ENCODE measurements at places on chromosomes 13 and 19.

GRCh38 chr13:113437408-113438010, 15.8 kb downstream of the ADPRHL1 start:
- ATAC-seq = no peak

GRCh38 chr19:39410017-39410830, 2.2 kb upstream of the PLEKHG2 start:
- peak; percentile 6 for ATAC-seq

DNA sequence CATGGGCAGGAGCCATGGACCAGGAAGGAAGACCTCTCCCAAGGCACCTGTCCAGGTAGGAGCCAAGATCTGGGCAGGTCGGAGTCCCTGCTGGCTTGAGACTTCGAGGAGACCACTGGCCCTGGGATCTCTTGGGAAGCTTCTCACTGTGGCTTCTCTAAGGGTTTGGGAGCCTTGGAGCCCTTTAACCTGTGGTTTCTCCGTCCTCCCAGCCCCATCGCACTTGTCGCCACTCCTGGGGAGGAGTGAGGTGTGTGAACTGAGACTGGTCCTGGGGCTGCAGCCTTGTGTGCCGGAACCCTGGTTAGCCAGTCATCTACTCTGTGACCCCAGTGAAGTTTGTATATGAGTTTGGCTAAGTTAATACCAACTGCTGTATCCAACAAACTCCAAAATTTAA, 8.2 kb downstream of the ZNF805 start:
- ATAC-seq = no peak

GRCh38 chr19:32246006-32246405, 99.4 kb upstream of the ZNF507 start:
- ATAC-seq = no peak

- no peak for ATAC-seq
These were observed 92.7 kb upstream of the GPR12 start for GRCh38 chr13:26853323-26853722.

GRCh38 chr13:95236774-95237173, 64.5 kb downstream of the ABCC4 start:
- ATAC-seq = no peak

DNA sequence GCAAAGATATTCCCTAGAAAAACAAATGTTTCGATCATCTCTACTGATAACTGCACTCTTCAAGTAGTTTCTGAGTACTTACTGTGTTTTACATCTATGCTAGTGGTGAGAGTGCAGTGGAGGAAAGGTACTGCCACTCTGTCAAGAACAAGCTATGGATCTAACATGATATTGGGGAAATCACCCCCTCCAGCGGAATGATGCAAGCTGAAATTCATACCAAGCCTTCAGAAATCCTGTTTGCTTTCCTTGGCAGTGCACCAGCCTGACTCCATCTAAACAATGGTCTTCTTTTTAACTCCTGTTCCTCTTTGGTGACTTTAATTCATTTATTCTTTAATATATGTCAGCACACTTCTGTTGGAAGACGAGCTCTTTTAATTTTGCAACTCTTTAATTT, 238.0 kb downstream of the PCDH9 start:
- ATAC-seq = no peak

GRCh38 chr19:50381881-50382729, 2.0 kb upstream of the POLD1 start:
- no peak for ATAC-seq

DNA sequence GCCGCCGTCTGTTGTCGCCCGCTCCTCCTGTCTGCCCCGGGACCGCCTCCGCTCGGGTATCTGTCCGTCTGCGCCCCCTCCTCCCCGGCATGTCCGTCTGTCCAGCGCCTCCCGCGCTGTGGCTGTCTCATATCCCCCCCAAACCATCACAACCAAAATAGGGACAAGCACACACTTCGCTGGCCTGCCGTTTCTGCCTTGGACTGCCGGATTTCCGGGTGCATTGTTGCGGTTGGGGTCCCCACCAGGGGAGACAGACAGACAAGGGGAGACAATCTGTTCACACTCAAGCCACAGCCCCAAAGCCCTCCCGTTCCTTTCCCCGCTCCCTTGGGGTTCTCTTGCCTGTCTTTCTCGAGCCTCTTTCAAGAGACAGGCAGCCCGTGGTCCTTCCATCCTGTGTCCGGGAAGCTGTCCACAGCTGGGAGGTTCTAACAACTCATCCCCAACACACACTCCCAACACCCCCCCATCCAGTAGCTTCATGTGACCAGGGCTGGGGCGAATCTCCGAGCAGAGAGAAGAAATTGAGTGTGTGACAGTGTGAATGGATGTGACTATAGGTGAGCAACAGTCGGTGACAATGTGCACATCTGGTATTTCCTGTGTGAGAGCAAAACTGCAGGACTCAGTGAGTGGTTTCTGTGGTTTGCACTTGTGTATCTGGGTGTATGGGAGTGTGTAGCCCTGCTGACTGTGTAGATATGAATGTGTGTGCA, 16.5 kb upstream of the FOSB start:
- peak; percentile 52 for ATAC-seq

DNA sequence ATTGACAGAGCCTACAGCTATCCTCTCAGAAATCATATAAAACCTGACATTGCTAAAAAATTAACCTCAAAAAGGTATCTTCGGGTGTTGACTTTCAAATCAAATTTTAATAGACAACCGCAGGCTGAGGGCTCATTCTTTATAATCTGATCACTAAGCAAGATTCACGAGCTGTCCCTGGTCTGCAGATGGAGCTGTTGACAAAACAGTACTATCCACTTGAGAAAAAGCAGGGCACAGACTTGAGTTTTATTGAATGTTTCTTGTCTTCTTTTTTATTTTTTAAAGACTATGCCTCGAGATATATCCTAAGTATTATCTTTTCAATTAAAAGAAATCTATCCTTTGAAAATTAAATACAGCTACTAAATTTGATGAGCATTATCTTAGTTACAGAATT, 540.5 kb downstream of the PCDH9 start:
- ATAC-seq = no peak

- no peak for ATAC-seq
These were observed 379.9 kb upstream of the PCDH20 start for GRCh38 chr13:61795580-61795979.

DNA sequence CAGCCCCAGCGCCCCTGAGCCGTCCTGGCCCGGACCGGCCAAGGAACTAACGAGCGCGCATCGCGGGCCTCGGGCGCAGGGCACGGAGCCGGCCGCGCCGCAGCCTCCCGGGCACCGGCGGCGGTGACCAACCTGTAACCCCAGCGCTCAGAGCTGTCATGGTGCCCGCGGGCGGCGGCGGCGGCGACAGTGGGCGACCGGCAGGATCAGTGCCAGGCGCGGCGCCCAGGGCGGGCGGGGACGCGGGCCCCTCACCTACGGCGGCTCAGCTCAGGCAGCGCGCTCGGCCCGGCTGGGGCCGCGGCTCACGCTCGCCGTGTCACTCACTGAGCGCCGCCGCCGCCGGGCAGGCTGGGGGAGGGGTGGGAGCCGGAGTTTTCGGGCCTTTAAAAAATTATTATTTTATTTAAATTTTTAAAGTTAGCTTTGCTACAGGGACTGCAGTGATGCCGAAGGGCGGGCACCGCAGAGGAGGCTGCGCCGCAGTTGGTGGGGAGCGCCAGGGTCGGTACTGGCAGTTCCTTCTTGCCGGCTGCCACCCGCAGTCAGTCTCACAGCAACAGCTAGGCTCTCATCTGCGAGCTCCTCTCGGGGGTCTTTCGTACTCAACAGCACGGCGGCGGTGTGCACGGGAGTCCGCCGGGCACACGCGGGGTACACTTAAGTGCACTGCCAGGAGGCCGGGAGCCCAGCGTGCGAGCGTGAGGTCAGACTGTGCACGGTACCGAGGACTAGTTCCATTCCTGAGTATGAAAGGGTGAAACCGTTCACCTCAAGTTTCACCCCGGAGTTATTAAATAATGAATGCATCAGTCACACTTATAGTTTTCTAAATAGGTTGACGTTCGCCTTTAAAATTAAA, at the start of gene NALCN:
NALCN (minus strand) TSS at position 328 of the 862 bp plus-strand sequence. CDS start 17,382 bp downstream, outside the sequence.
- ATAC-seq = peak; percentile 32

DNA sequence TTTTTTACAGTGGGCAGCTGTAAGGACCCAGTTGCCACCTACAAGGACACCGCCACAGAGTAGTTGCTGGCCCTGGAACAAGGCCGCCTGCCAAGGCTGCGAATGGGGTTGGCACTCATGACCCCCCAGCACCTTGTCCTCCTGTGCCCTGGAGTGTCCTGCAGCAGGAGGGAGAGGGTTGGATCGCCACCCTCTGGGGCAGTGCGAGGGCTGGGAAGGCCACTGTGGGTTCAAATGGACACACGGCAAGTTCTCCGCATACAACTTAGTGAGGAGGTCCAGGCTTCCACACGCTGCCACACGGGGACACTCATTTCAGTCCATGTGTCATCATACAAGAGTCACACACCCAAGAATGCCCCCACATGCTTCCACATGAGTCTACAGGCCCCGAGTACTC, 978 bp downstream of the KLK8 start:
- ATAC-seq = no peak

- ATAC-seq = no peak
These were observed 3.2 kb upstream of the TMEM190 start for GRCh38 chr19:55373306-55373992.

GRCh38 chr19:2976609-2977000, 759 bp upstream of the TLE6 start:
- ATAC-seq = no peak

- no peak for ATAC-seq
These were observed 15.6 kb downstream of the SMIM24 start for GRCh38 chr19:3464587-3465235.

DNA sequence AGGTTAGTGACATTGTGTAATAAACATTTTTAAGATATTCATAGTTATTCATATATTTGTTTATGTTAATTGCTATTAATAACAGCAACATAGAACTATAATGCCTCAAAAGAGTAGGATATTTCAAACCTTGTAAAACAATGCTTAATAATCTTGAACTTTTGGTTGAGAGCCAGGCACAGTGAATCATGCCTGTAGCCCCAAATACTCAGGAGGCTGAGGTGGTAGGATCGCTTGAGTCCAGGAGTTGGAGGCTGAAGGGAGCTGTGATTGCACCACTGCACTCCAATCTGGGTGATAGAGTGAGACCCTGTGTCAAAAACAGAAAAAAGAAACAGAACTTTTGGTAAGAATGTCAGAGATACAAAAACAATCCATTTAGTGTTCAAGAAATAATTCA, 213.9 kb upstream of the SLITRK1 start:
- ATAC-seq = no peak

- ATAC-seq = peak; percentile 84
These were observed 1.2 kb downstream of the CGB7 start for GRCh38 chr19:49056101-49056901.

DNA sequence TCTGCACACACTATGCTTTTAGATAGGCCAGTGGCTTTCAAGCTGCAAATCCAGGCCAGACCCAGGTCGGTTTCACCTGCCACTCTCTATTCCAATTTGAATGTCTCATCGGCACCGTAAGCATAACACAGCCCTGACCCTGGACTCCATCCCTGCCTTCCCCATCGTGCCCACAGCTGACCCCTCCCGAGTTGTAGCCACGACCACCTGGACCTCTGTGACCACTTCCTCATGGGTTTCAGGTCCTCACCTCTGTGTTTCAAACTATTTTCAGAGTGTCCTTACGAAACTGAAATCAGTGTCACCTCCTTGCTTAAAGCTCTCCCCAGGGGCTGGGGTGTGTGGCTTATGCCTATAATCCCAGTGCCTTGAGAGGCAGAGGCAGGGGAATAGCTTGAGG, 9.0 kb upstream of the HSH2D start:
- ATAC-seq = no peak

- peak; percentile 17 for ATAC-seq
These were observed 6.5 kb upstream of the SCEL start for GRCh38 chr13:77528834-77529500.

GRCh38 chr19:14476673-14477401, 1.7 kb upstream of the PTGER1 start:
- no peak for ATAC-seq

DNA sequence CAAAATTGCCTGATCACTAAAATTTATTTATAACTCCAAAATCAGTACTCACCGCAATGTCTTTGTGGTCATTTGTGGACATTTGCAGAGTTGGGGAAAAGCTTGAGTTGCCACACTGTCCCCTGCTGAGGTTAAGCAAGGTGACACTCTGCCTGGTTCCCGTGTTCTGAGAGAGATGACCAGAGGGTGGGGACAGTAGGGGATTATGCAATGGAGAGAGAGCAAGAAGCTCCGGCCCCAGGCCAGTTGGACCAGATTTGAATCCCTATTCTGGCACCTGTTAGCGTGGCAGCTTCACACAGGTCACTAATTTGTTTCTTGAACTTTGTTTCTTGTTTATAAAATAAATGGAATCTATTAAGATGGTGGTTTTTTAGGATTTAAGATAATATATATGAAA, 17.8 kb downstream of the ERCC5 start:
- ATAC-seq = no peak

DNA sequence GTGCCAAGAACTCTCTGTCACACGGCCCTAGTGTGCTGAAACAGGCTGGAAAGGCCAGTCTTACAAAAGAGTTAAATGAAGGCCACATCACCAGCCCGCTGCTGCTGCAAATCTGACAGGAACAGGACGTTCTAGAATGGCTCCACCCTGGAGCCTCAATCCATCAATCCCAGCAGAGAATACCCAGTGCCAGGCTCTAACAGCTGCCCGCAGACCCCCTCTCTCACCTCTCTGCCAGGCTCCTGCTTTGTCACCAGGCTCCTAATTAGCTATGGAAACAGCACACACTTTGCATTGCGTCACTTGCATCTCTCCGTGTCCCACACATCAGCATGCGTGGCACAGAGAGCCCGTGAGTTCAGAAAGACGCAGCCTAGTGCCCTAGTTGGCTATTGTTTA, 314.1 kb downstream of the FOXO1 start:
- no peak for ATAC-seq

GRCh38 chr19:51103926-51104341, 4.3 kb downstream of the CTU1 start:
- no peak for ATAC-seq

DNA sequence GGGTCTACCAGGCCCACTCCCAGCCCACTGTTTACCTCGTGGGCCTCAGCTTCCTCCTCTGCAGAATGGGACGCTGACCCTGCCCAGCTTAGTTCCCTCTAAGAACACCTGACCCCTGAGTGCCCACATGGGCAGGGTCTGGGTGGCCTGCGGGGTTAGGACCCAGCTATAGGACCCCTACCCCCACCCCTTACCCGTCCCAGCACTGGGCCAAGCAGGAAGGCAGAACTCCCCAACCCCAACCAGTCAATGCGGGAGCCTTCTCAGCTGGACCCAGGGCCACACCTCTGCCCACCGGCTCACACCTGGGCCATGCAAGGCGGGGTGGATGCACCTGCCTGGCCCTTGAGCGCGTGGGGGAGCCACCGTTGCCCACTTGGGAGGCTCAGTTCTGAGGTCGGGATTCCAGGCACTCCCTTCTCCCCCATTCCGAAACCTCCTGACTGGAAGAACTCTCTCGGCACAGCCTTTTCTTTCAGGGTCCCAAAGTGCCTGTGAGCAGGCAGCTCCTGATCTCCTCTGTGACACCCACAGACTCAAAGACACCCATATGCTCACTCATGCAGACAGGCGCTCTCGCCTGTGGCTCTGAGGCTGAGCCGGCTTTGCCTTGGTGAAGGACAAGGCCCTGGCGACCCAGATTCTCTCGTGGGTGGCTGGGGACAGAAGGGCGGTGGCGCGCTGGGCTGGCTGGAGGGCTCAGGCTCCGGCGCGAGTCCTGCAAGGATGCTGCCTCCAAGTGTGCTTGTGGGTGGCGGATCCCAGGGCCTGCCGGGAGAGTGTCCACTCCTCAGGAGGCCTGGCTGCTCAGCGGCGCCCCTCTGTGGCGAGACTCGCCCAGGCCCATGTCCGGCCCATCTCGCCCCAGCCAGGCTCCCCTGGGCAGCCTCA, 27.9 kb upstream of the PARP4 start:
- ATAC-seq = no peak

All from activated CD4-positive, CD25-positive, alpha-beta regulatory T cell treated with anti-CD3 and anti-CD28 coated beads, Interleukin-2, amount 50 U/mL, for 24 hours (primary cell).